ENCODE measurements at places on chromosomes 6 and 20.

- DNase-seq = no peak
Observed at GRCh38 chr6:106085692-106085983, 498 bp upstream of the PRDM1 start.

GRCh38 chr6:48615041-48615440, 504.0 kb upstream of the PTCHD4 start:
- DNase-seq = no peak

DNA sequence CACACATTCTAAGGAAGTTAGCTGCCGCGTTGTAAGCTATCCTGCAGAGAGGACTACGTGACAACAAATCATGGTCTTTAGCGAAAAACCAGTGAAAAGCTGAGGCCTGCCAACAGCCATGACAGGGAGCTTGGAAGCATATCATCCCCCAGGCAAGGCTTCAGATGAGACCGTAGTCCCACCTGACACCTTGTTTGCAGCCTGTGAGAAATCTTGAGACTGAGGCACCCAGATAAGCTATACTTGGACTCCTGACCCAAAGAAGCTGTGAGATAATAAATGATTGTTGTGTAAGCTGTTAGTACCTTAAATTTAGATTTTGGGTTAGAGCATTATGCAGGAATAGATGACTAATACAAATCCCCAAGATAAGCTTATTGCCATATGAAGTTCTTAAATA, 45.4 kb upstream of the SENP6 start:
- DNase-seq = no peak

DNA sequence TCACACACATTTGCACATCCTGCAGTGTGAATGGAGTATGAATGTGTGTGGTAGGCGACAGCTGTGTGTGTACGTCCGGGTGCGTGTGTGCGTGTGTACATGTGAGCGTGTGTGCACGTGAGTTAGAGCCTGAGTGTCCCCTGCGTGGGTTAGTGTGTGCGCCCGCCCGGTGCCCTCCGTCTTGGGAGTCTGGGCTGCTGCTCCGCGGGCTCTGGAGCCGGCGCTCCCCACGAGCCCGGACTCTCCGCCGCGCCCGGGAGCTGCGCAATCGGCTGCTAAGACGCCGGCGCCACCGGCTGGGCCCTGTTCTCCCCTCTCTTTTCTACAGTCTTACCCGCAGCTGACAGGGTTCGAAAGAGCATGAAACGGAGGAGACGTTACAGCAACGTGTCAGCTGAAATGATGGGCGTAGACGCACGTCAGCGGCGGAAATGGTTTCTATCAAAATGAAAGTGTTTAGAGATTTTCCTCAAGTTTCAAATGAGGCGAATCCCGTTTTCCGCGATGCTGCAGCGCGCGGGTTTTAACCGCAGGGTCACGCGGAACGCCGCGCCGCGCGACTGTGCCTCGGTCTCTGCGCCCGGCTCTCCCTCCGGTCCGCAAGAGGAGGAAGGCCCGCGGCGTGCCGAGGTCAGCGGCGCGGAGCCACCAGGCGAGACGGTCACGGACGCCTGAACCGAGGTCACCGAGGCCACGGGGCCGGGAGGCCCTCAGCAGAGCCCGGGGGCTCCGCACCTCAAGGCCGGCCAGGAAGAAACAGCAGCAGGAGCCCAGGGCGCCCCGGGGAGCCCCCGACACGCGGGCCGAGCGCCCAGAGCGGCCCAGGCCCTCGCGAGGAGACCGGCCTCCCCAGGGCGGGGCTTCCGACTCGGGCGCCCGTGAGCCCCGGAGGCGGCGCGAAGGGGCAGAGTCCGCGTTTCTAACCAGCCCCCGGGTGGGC, 95.3 kb upstream of the BHLHE23 start:
- peak; percentile 38 for DNase-seq

DNA sequence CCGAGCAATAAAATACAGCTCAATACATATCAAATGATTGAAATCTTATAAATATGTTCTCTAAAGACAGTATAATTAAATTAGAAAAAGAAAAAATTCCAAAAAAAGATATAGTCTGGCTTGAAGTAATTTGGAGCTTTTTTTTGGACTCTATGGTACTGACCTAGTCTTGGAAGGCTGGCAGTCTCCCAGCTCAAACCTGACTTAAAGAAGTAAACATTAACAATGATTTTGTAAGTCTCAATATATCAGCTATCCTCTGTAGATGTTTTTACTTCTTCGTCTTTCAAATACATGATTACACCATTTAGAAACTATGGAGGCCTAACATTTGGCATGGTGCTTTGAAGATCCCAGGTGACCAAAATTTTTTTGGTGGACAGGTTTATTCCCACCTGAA, 14.2 kb downstream of the HINT3 start:
- no peak for DNase-seq

DNA sequence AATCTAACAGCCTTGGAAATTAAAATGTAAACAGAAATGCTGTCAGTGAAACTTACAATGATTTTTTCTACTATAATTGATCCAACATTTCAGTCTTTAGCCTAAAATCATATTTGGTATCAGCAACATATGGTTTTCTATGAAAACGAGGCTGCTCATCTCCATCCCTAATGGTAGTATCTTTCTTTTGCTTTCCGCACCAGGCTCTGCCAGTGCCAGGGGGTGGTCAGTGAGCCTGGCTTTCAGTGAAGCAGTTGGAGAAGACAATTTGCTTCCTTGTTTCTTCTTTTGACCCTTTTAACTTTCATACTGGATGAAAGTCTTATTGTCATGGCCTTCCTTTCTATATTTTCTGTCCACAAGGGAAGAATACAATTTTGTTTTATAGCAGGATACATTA, 258.4 kb downstream of the ARID1B start:
- peak; percentile 66 for DNase-seq

DNA sequence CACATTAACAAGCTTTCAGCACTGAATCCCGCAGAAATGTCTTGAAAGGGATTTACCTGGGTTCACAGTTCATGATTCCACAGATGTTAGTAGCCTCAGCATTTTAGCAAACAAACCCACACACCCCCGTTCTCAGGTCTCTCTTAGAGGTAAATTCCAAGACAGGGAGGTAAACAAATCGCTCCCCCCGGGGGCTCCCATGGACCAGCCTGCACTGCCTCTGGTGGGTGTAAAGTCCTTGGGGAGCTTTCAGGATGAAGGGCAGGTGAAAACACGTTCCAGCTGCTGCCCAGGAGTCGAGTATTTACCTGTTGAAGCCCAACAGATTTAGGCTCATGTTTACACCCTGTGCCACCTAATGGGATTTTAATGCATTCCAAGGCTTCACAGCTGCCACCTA, 187.0 kb upstream of the FOXQ1 start:
- no peak for DNase-seq

GRCh38 chr6:25931411-25931709, 869 bp upstream of the SLC17A2 start:
- no peak for DNase-seq

- DNase-seq = no peak
Observed at GRCh38 chr6:75436869-75437268, 56.7 kb downstream of the FILIP1 start.

All from head of caudate nucleus (tissue), 42 donors.